ENCODE measurements at places on chromosomes 6 and 20.

DNA sequence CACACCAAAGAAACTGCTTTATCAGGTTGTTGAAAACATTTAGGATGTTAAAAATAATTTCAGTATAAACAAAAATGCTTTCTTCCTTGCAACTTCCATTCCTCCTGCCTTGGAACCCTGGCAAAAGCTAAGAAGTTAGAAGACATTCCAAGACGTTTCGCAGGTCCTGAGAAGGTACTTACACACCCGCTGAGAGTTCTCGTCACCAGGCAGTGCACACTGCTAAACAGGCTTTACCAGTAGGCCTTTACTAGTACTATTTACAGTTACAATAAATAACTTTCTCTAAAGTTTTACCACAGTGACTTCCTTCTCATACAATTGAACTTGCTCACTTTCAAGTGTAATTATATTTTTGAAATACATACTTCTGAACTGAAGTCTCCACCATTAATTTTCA is 81.4 kb upstream of the RPS6KA2 start:
- DNase-seq: no peak

- no peak for DNase-seq
Measured at GRCh38 chr20:25236450-25237304, 11.2 kb upstream of the PYGB start.

DNA sequence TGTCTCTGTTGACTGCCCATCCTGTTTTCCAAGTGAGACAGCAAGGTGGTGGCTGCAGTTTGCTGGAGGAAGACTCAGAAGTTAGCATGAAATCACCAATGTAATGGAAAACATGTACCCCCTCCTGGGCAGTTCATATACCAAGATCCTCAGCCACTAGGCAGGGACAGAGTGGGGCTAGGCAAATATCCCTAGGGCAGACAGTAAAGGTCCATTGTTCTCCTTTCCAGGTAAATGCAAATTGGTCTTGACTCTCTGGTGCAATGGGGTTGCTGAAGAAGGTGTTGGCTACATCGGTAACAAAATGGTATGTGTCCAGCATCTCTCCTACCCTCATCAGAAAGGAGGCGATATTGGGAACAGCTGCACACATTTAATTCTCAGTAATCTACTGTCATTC is 233.6 kb upstream of the SOX4 start:
- DNase-seq: no peak

- peak; percentile 62 for DNase-seq
Measured at GRCh38 chr20:61426352-61426751, 174.3 kb downstream of the CDH4 start.

- DNase-seq: no peak
Measured at GRCh38 chr6:95802978-95803377, 212.8 kb upstream of the FUT9 start.

DNA sequence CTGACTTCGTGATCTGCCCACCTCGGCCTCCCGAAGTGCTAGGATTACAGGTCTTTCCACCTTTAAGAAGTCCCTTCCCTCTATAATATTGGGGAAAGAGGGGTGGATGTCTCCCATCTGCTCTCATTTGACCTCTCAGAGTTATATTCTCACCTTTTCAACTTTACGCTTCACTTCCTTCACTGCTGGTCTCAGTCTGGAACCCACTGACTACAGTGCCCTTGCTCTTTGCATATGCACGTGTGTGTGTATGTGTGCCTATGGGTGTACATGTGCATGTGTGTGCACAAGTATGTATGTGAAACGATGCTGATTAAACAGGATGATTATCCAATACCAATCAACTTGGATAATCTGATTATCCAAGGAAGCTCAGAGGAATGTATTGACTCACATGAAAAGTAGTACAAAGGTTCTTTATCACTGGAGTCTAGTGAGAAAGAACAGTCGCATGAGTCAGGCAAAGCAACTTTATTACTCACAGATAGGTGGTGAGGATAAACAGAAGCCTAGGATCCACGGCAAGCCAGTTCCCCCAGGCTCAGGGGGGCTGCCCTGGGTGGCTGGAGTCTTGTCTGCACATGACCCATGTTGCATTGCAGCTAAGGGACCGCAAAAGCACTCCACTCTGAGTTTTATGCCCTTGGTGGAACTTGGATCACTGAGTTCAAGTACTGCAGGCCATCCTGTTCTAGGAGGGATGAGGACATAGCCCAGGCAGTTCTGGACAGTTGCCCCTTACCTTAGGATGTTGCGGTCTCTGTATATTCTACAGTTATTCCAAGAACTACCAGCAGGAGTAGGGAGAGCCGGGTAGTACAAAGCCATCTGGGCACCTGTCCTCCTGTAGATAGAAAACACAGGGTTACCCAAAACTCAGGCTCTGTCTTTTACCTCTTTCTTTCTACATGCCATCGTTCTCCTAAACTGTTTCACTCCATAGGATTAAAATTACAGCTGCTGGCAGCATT is 50.9 kb downstream of the SNRNP48 start:
- peak; percentile 78 for DNase-seq

DNA sequence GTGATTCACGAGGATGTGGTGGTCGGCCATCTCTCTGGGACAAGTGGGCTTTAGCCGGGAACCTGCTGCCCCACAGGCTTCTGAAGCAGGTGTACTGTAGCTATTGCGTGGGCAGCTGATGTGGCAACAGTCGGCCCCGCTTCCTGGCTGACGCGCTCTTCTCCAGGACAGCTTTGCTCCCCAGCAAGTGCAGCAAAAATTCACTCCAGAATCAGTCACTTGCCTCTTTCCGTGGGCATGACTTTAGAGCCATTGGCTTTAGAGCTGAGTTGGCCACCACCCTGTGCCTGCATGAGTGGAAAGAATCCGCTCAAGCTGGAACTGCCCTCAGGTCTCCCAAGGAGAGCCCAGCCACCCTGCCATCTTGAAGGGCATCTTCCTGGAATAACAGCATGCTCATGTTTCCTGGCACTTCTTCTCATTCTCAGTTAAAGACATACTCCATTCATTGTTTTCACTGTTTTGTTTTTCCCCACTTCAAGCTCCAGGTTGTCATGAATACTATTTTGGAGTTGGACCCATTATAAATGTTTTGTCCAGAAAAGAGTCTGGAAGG is 178.3 kb downstream of the ZDHHC14 start:
- no peak for DNase-seq

GRCh38 chr6:113888956-113889630 is 31.9 kb downstream of the MARCKS start:
- no peak for DNase-seq

DNA sequence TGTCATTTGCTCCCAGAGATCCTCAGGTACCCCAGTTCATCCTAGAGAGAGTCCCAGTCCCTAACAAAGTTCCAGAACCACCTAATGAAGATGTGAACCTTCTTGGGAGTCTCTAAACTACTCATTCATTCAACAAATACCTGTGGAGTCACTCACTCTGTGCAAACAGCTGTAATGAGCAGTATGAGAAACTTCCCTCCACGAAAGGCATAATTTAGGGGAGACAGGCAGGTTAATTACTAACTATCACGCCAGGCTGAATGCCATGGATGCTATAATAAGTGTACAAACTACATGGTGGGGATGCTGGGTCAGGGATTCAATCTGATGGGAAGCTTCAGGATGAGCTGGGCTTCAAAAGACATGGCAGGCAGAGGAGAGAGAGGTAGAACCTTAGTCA is 70.1 kb upstream of the AFDN start:
- no peak for DNase-seq

DNA sequence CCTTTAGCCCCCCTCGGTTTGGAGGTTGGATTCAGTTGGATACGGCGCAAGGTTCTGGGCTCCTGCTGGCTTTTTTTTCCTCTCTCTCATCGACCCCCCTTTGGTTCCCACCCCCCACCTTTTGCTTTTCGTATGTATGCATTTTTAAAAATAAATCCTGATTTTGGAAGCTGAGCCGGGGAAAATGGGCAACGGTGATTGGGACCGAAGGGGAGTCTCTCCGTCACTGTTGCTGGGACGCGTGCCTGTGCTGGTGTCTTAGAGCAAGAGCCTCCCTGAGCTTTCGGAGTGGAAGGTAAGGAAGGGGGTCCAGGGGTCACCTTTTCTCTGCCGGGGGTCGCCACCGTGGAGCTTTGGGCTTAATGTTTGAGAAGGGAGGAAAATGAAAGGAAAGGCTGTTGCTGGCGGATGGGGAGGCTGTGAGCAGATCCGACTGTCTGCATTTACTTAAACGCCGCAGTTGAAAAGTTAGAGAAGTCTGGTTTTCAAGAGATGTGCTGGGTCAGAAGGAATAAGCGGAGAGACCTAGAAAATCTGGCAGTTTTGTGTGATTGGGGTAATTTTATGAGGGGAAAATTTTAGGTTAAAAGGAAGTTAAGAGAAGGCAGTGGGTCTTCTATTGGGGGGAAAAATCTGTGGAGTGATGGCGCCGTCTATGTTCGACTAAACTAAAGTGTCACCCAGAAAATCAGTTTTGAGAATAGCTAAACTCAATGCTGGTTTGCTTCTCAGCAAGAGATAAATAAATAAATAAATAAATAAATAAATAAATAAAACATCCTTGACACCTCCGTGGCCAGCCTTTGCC is 828 bp downstream of the ADGRB3 start:
- no peak for DNase-seq

DNA sequence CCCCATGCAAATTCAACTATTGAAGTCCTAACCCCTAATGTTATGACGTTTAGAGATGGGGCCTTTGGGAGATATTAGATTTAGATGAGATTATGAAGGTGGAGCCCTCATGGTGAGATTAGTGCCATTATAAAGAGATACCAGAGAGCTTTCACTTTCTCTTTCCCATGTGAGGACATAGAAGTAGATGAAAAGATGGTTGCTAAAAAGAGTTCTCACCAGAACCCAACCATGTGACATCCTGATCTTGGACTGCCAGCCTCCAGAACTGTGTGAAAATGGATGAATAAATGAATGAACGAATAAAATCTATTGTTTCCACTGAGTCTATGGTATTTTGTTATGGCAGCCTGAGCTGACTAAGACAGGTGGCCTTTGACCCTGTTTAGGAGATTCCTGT is 50.6 kb upstream of the FBXO30 start:
- no peak for DNase-seq

DNA sequence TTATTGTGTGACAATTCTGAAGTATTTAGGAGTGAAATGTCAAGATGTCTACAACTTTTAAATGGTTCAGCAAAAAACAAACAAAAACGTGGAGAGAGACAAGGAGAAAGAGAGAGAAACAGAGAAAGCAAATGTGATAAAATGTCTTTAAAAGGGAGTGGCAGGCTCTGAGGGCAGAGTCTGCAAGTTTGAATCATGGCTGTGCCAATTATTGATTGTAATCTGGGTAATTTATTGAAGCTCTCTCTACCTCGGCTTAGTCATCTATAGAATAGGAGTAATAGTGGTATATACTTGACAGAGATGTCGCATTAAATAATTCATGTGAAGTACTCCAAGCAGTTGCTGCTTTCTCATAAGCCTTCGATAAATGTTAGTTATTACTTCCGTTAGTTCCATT is 61.3 kb upstream of the ARID1B start:
- DNase-seq: no peak

GRCh38 chr6:105810105-105810921 is 275.8 kb upstream of the PRDM1 start:
- DNase-seq: peak; percentile 75

Measured in RWPE1 (cell line).